ENCODE measurements at places on chromosomes 12 and 14. TPM values are rescaled to one million over a fixed set of nuclear protein-coding genes. Genes with fewer than 3 reads are reported as not detected.

Gene PTPRR
- 0.38 TPM for total RNA-seq

Gene NANOG
- 0.05 TPM for total RNA-seq

Gene ARMH4
- 1.6 TPM for total RNA-seq

Gene TOMM20L
- not detected for total RNA-seq

Gene RILPL2
- 3.9 TPM for total RNA-seq

Gene PLEKHH1
- 2.0 TPM for total RNA-seq

Gene OR4E2
- total RNA-seq = 0.09 TPM

Gene PPFIBP1
- total RNA-seq = 23.7 TPM

Gene P2RX2
- 0.66 TPM for total RNA-seq

Gene EXOC3L4
- 16.0 TPM for total RNA-seq

Gene MMP14
- total RNA-seq = 21.2 TPM

DNA sequence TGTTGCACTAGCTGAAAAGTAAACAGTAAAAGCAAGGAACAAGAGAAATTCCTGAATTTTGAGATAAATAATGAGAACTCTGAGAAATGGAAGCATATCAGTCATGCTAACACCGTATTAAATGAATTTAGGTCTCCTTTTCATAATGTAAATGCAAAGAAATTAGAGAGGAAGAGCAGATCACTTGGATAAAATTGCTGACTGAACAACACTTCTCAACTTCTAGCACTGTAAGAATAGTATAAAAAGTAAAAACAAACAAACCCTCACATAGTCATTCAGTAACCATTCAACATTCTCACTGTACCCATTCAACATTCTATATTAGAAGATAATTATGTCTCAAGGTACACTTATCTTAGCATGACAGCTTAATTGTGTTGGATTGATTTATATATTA lies 217.3 kb upstream of the LRFN5 start:
- H3K4me1 ChIP-seq = no peaks in the 10 kb centered on the region
- no peak overlapping the region for H3K4me3 ChIP-seq
- no peaks in the 10 kb centered on the region for H3K36me3 ChIP-seq
- H3K27ac ChIP-seq = no peak overlapping the region
- no peak for DNase-seq

DNA sequence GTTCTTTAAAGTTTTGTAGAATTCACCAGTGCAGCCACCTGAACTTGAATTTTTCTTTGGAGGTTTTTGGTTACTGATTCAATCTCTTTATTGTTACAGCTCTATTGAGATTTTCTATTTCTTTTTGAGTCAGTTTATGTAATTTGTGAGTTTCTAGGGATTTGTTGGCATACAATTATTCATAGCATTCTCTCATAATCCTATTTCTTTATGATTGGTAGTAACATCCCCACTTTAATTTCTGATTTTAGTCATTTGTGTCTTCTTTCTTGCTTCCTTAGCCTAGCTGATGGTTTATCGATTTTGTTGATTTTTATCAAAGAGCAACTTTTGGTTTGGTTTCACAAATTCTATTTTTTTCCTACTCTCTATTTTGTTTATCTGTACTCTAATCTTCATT lies 17.9 kb upstream of the BBS10 start:
- no peak overlapping the region for H3K4me3 ChIP-seq
- H3K27me3 ChIP-seq = no peaks in the 10 kb centered on the region
- no peak for DNase-seq
- no peak overlapping the region for H3K27ac ChIP-seq
- no peaks in the 10 kb centered on the region for H3K4me1 ChIP-seq

DNA sequence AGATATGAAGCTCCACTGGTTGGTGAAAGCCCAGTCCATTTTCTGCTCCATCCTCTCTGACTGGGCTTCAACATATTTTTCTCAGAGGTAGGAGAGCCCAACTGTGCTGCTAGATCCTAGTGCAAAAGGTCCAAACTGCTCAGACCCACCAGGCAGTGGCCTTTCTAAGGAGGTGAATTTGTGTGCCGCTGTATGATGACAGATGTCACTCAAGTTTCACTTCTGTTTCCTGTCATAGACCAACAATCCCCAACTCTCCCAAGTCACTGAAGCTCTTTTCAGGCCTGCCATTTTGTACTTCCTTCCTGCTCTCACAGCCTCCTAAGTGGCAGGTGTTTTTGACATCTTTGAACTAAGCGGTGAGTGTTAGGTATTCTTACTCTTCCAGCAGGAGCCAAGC lies 16.4 kb upstream of the RNASE4 start:
- H3K4me1 ChIP-seq = peaks cover 20% of the 10 kb centered on the region
- H3K4me3 ChIP-seq = no peak overlapping the region
- no peak overlapping the region for H3K27ac ChIP-seq
- no peak for DNase-seq
- H3K36me3 ChIP-seq = no peaks in the 10 kb centered on the region

DNA sequence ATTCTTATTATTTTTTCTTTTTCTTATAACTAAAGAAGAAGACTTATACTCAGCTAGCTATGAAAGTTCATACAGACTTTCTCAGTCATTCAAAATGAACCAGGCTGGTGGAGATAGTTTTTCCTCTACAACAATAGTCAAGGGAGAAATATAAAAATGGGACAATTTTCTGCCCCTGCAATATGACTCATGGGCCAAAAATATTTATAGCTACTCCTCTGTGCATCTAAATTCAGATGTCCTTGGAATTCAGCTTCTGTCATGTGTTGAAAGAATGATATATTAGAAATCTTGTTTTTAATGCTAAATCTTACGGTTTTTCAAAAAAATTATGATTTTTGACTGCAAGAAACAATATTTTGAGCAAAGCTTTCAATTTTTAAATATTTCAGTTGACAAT lies 237.2 kb upstream of the SYT10 start:
- no peak for DNase-seq
- no peak overlapping the region for H3K27ac ChIP-seq
- H3K27me3 ChIP-seq = no peaks in the 10 kb centered on the region

- H3K27me3 ChIP-seq = no peaks in the 10 kb centered on the region
- H3K4me3 ChIP-seq = no peak overlapping the region
- H3K36me3 ChIP-seq = no peaks in the 10 kb centered on the region
- no peaks in the 10 kb centered on the region for H3K4me1 ChIP-seq
- DNase-seq = no peak
Observed at GRCh38 chr12:118743896-118744700, 237.2 kb upstream of the SRRM4 start.

GRCh38 chr12:79688376-79689060 lies 2.2 kb downstream of the PAWR start:
- peaks cover 18% of the 10 kb centered on the region for H3K27me3 ChIP-seq
- peaks cover 4% of the 10 kb centered on the region for H3K4me1 ChIP-seq

GRCh38 chr12:28759333-28759732 lies 389.7 kb upstream of the FAR2 start:
- H3K27ac ChIP-seq = no peak overlapping the region
- no peaks in the 10 kb centered on the region for H3K4me1 ChIP-seq
- no peak for DNase-seq
- H3K4me3 ChIP-seq = no peak overlapping the region

DNA sequence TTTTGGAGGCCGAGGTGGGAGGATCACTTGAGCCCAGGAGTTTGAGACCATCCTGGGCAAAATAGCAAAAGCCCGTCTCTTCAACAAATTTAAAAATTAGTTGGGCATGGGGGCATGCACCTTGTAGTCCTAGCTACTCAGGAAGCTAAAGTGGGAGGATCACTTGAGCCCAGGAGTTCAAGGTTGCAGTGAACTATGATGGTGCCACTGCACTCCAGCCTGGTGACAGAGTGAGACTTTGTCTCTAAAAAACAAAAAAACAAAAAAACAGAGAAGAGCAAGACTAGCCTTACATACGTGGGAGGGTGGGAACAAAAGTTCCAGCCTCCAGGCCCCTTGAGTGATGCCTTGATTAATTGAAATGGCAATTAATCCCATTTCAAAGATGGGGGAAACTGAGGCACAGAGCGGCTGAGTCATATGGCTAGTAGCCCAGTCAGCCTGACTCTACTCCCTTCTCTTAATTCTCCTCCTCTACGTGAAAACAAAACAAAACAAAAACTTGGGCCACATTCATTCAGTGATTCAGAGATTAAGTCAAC lies 3.3 kb upstream of the FAM222A start:
- H3K27ac ChIP-seq = no peak overlapping the region
- H3K4me1 ChIP-seq = peaks cover 8% of the 10 kb centered on the region
- no peak for DNase-seq
- H3K4me3 ChIP-seq = no peak overlapping the region

DNA sequence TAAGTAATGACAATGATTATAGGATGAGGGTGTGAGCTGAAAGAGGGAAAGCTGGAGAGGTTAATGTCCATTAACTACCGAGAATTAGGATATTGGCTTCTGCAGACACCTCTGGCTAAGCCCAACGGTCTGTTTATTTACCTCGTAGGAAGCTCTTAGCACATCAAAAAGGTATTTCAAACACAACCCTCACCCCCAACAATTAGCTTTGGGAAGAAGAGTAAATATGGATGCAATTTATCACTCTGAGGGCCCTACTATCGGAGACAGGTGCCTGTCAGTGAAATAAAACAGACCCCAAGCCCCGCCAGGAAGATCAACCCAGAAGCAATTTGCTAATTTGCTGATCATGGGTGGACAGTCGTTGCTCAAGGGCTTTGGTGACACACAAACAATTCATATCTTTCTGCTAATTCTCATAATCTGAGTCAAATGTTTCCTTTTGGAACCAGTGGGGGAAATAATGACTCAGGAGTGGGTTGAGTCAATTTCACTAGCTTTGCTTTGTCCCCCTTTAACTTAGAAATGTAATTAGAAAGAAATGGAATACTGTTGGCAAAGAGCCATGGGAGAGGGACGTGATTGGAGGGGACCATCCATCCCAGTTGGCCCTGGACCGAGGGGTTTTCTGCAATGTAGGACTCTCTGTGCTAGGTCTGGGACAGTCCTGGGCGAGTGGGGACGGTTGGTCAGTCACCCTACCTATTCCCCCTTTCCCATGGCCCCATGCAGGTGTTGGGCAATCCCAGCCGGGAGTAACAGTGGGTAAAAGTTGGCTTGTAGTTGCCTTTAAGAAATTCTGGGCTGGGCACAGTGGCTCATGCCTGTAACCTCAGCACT lies 99.1 kb upstream of the MED13L start:
- no peaks in the 10 kb centered on the region for H3K36me3 ChIP-seq
- peaks cover 3% of the 10 kb centered on the region for H3K4me1 ChIP-seq
- H3K27ac ChIP-seq = no peak overlapping the region
- DNase-seq = no peak
- H3K27me3 ChIP-seq = no peaks in the 10 kb centered on the region

DNA sequence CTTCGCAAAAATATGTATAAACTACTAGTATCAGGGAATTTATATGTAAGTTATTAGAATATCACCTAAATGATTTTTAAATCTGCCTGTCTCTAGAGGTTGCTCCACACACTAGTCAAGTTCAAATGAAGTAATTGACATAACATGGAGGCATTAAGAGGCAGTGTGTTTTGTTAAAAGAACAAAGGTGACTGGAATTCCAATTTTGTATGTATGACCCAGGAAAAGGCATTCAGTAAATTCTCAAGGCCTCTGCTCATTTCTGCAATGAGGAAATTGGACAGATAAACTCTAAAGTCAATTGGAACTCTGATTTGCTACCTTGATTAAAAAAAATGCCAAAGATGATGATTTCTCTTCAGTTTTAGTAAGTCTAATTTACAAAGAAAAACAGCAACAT lies 117.1 kb downstream of the NAV3 start:
- no peaks in the 10 kb centered on the region for H3K27me3 ChIP-seq
- H3K36me3 ChIP-seq = no peaks in the 10 kb centered on the region

DNA sequence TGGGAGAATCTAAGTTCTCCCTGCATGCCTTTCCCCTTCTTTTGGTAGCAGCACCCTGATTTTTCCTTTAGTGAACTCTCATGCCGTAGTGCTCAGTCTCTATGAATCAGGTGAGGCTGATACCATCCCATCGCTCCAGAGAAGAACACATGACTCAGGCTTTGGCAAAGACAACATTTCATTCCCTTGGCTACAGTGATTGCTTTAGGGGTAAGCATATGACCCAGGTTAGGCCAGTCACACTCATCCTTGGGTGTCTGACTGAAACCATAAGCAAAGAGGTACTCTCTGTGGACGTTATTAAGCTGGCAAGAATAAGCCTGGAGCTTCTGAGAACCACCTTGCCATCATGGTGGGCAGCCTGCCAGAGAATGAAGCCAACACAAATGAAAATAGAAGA lies 141.8 kb downstream of the MYRFL start:
- H3K36me3 ChIP-seq = no peaks in the 10 kb centered on the region
- no peaks in the 10 kb centered on the region for H3K27me3 ChIP-seq
- H3K4me1 ChIP-seq = no peaks in the 10 kb centered on the region

DNA sequence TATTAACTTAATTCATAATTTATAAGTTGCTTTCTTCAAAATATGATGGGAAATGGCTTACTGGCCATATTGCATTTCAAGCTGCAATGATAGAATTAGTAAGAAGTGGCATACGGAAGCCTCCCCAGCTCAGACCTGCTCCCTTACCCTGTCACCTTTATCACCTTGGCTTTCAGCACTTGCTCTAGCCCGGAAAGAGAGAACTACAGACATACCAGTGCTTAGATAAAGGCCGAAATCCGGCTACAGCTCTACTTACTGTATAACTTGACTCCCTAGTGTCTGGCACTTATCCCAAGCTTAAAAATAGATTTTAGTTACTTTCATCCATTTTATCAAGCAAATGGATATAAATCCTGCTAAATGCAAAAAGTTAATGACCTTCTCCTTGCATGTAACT lies 42.5 kb downstream of the PKP2 start:
- no peaks in the 10 kb centered on the region for H3K4me1 ChIP-seq
- no peak overlapping the region for H3K27ac ChIP-seq
- H3K4me3 ChIP-seq = no peak overlapping the region

DNA sequence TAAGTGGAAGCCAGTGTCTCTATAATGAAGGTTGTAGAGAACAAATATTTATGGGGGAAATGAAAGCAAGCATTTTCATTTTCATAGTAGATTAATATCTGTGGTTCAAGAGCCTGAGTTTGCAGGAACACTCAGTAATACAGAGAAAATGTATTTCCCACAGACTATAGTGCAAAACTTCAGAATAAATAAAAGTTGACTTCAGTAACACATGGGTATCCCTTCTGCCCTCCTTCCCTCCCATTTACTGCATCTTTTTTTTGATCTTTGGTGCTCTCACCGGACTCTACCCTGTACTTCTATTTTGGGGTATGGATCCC lies 75.3 kb upstream of the AMN1 start:
- H3K27ac ChIP-seq = no peak overlapping the region
- H3K27me3 ChIP-seq = no peaks in the 10 kb centered on the region
- H3K4me1 ChIP-seq = peaks cover 6% of the 10 kb centered on the region
- no peak for DNase-seq

- H3K27me3 ChIP-seq = no peaks in the 10 kb centered on the region
- no peak overlapping the region for H3K4me3 ChIP-seq
- H3K36me3 ChIP-seq = peaks cover 14% of the 10 kb centered on the region
- H3K4me1 ChIP-seq = peaks cover 36% of the 10 kb centered on the region
- no peak for DNase-seq
Observed at GRCh38 chr12:49661191-49661590, 37.8 kb downstream of the PRPF40B start.

- H3K27me3 ChIP-seq = no peaks in the 10 kb centered on the region
- no peaks in the 10 kb centered on the region for H3K36me3 ChIP-seq
- no peak overlapping the region for H3K27ac ChIP-seq
- H3K4me3 ChIP-seq = no peak overlapping the region
- H3K4me1 ChIP-seq = no peaks in the 10 kb centered on the region
Observed at GRCh38 chr12:16174282-16174681, 103.2 kb downstream of the SLC15A5 start.
